Gastroesophageal sphincter (tissue), 4 donors: ENCODE measurements at places on chromosomes 2 and 18.

- ATAC-seq, result no peak
Measured at GRCh38 chr18:7488571-7488970, 78.5 kb upstream of the PTPRM start.

DNA sequence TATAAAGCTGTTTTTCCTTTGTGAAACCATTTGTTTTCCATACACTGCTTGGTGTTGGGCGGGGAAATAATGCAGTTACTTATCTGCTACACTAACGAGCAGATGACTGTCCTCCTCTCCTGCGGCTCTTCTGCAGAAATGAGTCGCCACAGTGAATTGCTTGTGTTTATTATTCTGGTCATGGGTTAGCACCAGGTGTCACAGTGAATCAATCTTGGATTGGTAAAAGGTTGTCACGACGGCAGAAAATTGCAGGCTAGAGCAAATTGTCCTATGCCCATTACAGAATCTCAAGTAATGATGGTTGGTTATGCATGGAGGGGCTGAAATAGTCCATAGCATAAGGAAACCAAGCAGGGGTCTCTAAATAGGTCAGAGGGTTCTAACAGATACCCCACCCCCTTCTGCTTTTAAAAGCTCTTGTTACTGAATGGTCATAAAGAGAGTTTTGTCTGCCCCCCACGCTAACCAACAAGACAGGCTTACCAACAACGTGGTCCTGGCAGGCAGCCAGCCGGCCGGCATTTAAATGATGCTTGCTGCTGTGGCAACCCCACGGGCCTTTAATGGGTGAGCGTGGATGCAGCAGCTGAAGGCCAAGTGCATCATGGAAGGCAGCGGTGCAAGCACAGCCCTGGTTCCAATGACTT lies 29.5 kb downstream of the RAB31 start:
- ATAC-seq, result no peak

DNA sequence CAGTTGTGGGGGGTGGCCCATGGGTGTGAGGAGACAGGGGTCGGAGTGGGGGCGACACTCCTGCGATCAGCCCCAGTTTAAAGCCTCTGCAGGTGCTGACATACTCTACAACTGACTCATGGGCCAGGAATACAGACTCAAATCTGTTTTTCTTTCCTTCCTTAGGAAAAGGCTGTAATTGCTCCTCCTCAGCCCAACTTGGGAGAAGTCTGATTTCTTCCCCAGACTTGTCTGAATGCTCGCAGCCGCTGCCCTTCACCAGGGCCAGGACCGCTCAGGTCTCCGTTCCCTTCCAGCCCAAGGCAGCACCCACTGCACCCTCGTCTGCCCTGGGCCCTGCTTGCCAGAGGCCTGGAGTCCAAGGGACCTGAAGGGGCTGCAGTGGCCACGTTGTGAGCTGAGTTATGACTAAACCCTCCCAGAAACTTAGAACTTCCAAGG lies 41.3 kb downstream of the RHOB start:
- ATAC-seq, result no peak

DNA sequence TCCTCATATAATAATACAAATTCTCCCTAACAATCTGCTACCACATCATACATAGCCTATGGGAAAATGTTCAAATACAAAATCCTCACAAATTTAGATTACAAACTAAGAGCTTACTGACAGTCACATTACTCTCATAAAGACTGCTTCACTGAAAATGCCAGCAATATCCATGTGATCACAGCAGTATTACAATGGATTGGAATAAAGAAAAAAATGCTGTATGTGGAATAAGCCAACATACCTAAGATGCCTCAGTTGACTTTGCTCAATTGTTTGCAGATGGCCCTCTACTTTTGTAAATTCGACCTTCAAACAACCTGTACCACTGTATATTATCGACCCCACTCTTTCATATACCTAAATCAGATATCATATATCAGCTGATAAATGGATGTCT lies 88.7 kb downstream of the DYM start:
- ATAC-seq, result no peak

DNA sequence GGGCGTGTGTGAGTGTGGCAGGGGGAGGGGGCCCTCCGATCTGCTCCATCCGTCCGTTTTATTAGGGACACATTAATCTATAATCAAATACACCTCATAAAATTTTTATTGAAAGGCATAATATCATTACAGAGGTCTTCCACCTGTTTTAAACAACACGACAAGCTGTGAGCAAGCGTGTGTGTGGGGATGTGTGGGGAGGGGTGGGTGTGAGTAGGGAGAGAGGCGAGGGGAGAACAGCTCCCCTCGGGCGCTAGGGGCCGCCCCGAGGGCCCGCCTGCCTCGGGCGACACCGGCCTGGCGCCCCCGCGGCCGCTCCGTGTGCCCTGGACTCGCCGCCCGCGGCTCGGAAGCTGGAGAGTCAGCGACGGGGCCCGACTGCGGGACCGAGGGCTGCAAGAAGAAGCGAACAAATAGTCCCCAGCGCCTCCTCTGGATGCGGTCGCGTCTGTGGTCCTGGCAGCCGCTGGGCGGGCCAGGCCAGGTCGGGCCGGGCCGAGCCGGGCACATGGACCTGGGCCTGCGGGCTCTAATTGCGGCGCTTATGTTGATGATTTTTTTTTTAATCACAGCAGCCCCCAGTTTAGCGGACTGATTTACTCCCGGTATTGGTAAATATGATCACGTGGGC lies 352 bp upstream of the HOXD9 start:
- no peak for ATAC-seq

GRCh38 chr2:11109002-11109401 lies 46.3 kb upstream of the SLC66A3 start:
- no peak for ATAC-seq
